ENCODE measurements at places on chromosomes 16 and 17. TPM values are rescaled to one million over a fixed set of nuclear protein-coding genes. Genes with fewer than 3 reads are reported as not detected.

Gene ACSM2A
- not detected for polyA plus RNA-seq

Gene SRL
- polyA plus RNA-seq, result not detected

Gene PRPSAP2
- polyA plus RNA-seq, result 24.0 TPM

Gene CHCT1
- not detected for polyA plus RNA-seq

Gene TOX3
- not detected for polyA plus RNA-seq

Gene IL34
- 0.84 TPM for polyA plus RNA-seq

Gene UMOD
- not detected for polyA plus RNA-seq

Gene TM4SF5
- polyA plus RNA-seq, result not detected

Gene PRR35
- polyA plus RNA-seq, result not detected

Gene TBX6
- polyA plus RNA-seq, result 0.05 TPM

Gene ATP2A3
- not detected for polyA plus RNA-seq

Gene RNF227
- polyA plus RNA-seq, result 5.3 TPM

Gene PPY
- polyA plus RNA-seq, result not detected

Gene SLC13A5
- 0.20 TPM for polyA plus RNA-seq

Gene RNF222
- 0.07 TPM for polyA plus RNA-seq

Gene NUPR1
- 56.1 TPM for polyA plus RNA-seq

Gene TP53TG3C
- polyA plus RNA-seq, result not detected

Gene ITGAX
- 0.25 TPM for polyA plus RNA-seq

Gene SMG6
- 6.1 TPM for polyA plus RNA-seq

Gene KRTAP2-1
- not detected for polyA plus RNA-seq

Gene TAC4
- polyA plus RNA-seq, result not detected

Gene CBX1
- polyA plus RNA-seq, result 31.1 TPM

Gene ADAD2
- polyA plus RNA-seq, result not detected

Gene OR3A3
- polyA plus RNA-seq, result not detected

Gene UBN1
- 16.5 TPM for polyA plus RNA-seq

Gene CRYM
- 0.34 TPM for polyA plus RNA-seq

Gene CPNE2
- polyA plus RNA-seq, result 44.5 TPM

Gene WFDC1
- not detected for polyA plus RNA-seq

Gene ALDH3A2
- polyA plus RNA-seq, result 70.0 TPM

Gene RBFOX1
- polyA plus RNA-seq, result not detected

Gene CMTM4
- 17.0 TPM for polyA plus RNA-seq

Gene DYNC1LI2
- polyA plus RNA-seq, result 55.4 TPM

Gene DECR2
- 14.5 TPM for polyA plus RNA-seq

Gene HSD17B2
- 3.2 TPM for polyA plus RNA-seq

Gene CCL18
- polyA plus RNA-seq, result not detected

Gene ACSM3
- 0.39 TPM for polyA plus RNA-seq

Gene FBXW10
- 0.03 TPM for polyA plus RNA-seq

Gene GPS2
- polyA plus RNA-seq, result 62.1 TPM

Gene SLC16A11
- polyA plus RNA-seq, result not detected

Gene GHDC
- polyA plus RNA-seq, result 7.6 TPM

Gene CLEC19A
- polyA plus RNA-seq, result not detected

Gene HNF1B
- polyA plus RNA-seq, result not detected

Gene CORO1A
- 42.9 TPM for polyA plus RNA-seq

Gene CXCL16
- polyA plus RNA-seq, result 13.1 TPM

Gene ZNF423
- 0.01 TPM for polyA plus RNA-seq

Gene CD300A
- polyA plus RNA-seq, result not detected

Gene MAF
- 3.2 TPM for polyA plus RNA-seq

Gene KRT27
- 0.03 TPM for polyA plus RNA-seq

Gene GPR142
- polyA plus RNA-seq, result not detected
